HFFc6 (cell line): ENCODE measurements at places on chromosomes 3 and 15. TPM values are rescaled to one million over a fixed set of nuclear protein-coding genes. Genes with fewer than 3 reads are reported as not detected.
A peak's percentile ranks its signal among the peaks of the same experiment; 100 is the strongest.

DNA sequence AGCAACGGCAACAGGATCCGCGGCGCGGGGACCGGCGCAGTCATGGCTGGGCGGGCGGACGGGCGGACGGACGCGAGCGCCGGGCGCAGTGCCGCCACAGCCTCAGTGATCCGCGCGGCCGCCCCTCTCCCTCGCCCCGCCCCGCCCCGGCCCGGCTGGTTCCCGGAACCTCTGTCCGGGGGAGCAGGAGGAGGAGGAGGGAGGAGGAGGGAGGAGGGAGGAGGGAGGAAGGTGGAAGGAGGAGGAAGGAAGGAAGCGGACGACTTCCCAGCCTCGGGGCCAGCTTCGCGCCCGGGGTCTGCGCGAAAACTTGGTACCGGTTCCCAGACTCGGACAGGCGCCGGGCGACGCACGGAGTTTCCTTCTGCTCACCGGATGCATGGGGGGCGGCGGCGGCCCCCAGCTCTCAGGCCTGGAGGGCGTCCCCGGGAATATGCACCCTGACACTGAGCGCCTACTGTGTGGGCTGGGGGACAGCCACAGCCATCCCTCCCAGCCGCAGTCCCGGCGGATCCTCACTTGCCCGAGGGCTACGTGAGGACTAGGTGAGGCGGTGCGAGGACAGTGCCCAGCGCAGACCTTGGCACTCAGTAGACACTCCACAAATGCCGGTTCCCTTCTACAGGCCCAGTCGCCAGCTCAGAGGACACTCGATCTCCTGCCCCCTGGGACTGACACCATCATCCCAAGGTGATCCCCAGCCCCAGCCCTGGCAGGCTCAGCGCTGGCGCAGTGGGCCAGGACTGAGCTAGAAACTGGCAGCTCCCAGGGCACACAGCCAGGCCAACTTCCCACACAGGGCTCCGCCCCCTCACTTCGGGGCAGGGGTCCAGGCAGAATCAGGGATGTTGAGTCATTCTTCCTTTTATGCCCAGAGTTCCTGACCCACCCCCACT lies at the start of gene SHISA5:
Gene SHISA5, minus strand, starts transcription at position 124 of the 896 bp plus-strand sequence. Its CDS starts 80 bp downstream, at position 44.
- peak within 1 kb of the TSS; percentile 89 for H3K4me3 ChIP-seq
- H3K27ac ChIP-seq = peak within 1 kb of the TSS; percentile 84
- DNase-seq = peak; percentile 25
- H3K27me3 ChIP-seq = peaks cover 1% of the 10 kb centered on the region; the same call in 1 of the 2 replicates

DNA sequence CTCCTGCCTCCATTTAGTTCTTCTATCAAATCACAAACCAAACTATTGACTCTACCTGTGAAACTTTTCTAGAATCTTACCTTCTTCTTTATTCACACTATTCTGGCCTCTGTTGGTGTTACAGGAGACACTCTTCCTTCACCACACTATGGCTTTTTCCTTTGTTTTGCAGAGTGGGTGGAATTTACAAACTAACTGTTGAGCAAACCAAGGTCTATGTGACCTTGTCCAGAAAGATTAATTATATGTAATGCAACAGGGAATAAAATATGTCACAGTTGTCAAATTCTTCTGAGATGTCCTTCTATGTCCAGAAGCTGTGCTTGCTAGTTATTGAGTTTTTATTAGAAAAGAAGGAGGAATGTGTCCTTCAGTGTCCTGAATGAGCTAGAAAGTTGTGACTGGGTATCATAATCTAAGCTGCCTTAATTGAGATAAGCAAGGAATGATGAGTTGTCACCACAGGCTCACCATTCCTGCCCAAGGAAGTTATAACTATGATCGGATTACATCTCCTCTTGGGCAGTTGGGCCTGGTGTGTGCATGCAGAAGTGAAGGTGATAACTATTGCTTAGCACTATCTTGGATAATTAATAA lies 21.7 kb downstream of the ARL14 start:
- H3K4me1 ChIP-seq = peaks cover 70% of the 10 kb centered on the region
- no peak for DNase-seq
- H3K36me3 ChIP-seq = no peaks in the 10 kb centered on the region
- peak overlapping the region; percentile 76 for H3K27ac ChIP-seq

DNA sequence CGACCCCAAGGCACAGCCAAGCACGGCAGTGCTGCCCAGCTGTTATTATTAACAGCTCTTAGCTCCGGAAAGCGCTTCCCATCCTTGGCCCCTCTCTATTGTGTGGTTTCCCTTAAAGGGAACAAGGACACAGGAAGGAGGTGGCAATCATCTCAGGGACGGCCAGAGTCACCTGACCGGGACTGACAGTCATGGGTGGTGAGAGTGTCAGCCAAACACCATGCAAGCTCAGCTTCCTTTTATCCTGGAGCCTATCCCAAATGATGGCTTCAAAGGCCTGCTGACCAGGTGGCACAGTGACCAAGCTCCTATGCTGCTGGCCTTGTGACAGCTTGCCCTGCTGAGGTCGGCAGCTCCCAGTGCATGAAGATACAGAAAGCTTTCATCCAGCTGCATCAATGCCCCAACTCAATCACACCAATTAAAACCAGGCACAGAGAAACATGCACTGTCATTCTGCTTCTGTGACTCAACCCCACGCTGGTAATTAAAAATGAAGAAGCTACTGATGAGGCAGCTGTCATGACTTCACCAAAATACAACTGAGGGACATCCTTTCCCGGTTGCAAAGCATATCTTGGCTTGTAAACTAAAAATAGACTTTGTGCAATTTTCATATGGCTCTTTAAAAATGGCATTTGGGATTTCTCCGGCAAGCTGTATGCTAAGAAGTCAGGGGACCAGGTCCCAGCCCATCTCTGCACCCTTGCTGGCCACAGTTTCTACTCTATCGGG lies 34.0 kb downstream of the PCSK6 start:
- H3K36me3 ChIP-seq = no peaks in the 10 kb centered on the region
- peaks cover 19% of the 10 kb centered on the region for H3K4me1 ChIP-seq
- no peak overlapping the region; the same call in 1 of the 2 replicates for H3K4me3 ChIP-seq
- H3K27ac ChIP-seq = peak overlapping the region; percentile 53; the same call in 1 of the 2 replicates
- peaks cover 19% of the 10 kb centered on the region for H3K27me3 ChIP-seq

DNA sequence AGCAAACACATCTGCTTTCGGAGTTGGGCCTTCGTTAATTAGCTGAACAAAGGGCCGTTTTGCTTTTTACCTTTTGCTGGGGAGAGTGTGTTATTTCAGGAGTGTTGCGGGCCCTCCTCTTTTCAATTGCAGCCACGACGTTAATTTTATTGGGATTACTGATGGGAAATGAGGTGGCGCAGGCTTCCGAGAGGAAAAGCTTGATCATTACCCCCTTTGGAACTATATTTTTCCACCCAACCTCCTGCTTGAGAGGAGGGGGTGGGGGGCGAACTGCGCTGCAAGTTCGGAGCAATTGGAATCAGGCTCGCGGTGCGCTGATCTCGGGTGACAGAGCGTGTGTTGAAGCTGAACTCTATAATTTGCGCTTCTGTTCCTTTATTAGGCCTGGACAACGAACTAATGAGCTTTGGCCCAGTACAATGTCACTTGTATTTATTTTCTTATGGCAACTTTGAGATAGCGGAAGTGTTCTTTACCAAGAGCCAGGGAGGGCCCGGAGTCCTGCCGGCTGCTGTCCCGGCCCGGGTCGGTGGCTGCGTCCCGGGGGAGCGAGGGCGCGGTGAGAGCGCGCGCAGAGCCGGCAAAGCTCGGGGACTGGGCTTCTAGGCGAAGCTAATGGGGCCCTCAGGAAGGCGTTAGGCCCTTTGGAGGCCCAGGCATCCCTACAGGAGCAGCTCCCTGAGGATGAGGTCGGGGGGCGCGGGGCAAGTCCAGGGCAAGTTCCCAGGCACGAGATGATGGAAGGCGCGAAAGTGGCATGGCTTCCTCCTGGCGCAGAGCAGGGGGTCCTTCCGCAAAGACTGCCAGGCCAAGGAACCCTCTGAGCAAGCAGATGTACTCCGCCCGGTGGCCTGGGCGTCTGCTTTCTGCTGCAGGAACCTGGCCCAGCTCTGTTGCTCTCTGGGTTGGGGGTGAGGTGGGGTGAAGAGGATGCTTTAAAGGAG lies 12.9 kb downstream of the NR2F2 start:
- peaks cover 93% of the 10 kb centered on the region for H3K4me1 ChIP-seq
- peaks cover 10% of the 10 kb centered on the region for H3K27me3 ChIP-seq
- DNase-seq = no peak
- H3K27ac ChIP-seq = peak overlapping the region; percentile 95
- H3K36me3 ChIP-seq = peaks cover 73% of the 10 kb centered on the region

DNA sequence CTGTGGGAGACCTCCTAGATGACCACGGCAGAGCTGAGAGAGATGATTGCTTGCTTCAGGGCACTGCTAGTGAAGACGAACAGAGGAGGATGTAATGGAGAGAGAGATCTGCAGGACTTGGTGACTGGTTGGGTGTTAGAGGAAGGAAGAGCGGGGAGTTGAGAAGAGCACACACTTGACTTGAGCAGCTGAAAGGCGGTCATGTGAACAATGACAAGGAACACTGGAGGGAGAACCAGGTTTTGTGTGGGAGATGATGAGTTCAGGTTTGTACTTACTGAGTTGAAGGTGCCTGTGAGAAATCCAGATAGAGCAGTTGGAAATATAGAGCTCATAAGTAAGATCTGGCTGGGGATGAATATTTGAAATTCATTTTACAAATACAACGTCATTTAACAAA lies 40.3 kb downstream of the CDAN1 start:
- H3K27me3 ChIP-seq = no peaks in the 10 kb centered on the region
- H3K27ac ChIP-seq = no peak overlapping the region
- no peaks in the 10 kb centered on the region for H3K4me1 ChIP-seq
- no peak for DNase-seq

The ACAN gene
- 0.10 TPM in 1 of 3 replicates, not detected in the others for total RNA-seq

The PTX3 gene
- total RNA-seq = 20.8 and 45.4 TPM in 2 replicates
